ENCODE measurements at places on chromosomes 2 and 18. TPM values are rescaled to one million over a fixed set of nuclear protein-coding genes. Genes with fewer than 3 reads are reported as not detected.
A peak's percentile ranks its signal among the peaks of the same experiment; 100 is the strongest.

CCDC148 gene
- 0.35 TPM for total RNA-seq

PLCL1 gene
- total RNA-seq = 3.6 TPM

TMEM237 gene
- 14.7 TPM for total RNA-seq

RNF103 gene
- total RNA-seq = 19.9 TPM

SRD5A2 gene
- 0.06 TPM for total RNA-seq

CPLX4 gene
- total RNA-seq = not detected

CROCC2 gene
- total RNA-seq = not detected

LYG2 gene
- not detected for total RNA-seq

SCN3A gene
- total RNA-seq = 1.3 TPM

FAM110C gene
- 1.4 TPM for total RNA-seq

PDCD1 gene
- 0.42 TPM for total RNA-seq

CCDC178 gene
- total RNA-seq = 3.7 TPM

- DNase-seq = peak; percentile 74
Measured at GRCh38 chr2:121189661-121190381, 95.2 kb downstream of the TFCP2L1 start.

DNA sequence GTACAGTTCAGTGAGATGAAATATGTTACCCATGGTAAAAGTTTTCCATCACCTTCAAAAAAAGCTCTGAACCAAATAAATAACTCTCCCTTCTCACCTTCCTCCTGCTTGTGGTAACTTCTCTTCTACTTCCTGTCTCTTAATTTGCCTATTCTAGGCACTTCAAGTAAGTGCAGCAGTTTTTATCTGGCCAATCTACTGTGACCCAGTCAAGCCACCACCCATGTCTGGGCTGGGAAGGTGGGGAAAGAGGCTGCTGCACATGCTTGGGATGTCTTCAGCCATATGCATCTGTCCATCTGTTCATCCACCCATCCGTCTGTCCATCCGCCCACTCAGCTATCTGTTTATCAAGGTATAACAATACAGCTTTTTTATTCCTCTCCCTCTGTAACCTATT lies 31.6 kb downstream of the ZNF532 start:
- no peak for DNase-seq

- no peak for DNase-seq
Measured at GRCh38 chr2:152175012-152175367, 573 bp downstream of the STAM2 start.

DNA sequence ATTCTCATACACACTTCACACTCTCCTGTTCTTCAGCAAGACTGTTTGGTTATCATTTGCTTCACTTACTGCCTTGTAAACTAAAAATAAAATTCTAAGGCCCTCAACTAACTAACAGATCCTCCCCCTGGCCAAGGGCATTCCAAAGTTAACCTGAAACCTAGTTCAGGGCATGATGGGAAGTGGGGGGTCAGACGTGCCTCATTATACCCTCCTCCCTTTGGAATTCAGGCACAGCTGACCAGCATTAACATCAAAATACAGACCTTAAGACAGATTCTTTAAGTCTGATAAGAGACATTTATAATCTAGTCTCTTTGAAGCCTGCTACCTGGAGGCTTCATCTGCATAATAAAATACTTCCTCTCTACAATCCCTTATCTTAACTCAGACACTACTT lies 221.0 kb downstream of the NOL4 start:
- DNase-seq = no peak

- DNase-seq = no peak
Measured at GRCh38 chr2:195318440-195319111, 338.4 kb upstream of the SLC39A10 start.

GRCh38 chr2:29987146-29987545 lies 65.8 kb upstream of the ALK start:
- DNase-seq = no peak

DNA sequence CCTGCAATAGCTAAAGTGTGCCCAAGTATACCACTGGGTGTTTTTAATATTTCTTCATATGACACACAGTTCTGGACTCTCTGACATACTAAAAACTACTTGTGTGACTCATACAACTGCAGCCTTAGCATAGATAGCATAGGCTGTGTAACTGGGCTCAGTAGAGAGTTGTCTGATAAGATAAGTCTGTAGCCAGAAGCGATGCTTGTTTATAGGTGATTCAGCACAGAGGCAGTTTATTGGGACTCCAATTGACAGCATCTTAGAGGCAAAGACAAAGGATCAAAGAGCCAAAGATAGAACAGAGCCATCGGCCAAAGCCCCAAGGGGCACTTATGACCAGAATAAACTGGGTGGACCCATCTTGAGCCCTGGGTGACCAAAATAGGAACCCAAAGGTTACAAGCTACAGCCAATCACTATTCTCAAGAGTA lies 42.3 kb downstream of the AAK1 start:
- DNase-seq = no peak

DNA sequence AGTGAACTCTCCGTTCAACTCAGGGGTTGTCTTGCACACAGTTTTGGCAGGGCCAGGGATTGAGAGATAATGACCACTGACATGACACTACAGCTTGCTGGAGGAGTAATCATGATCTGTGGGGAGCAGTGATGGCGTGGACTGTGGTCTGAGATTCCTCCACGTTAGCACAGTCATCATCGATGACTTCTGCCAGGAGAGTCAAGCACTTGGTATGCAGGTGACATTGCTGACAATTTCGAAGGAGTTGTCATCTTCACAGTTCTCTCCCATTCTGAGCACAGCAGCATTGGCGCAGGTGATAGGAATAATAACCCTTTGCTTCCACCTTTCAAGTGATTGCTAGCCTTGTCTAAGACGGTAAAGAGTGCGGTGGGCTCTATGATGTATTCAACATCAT lies 79.8 kb downstream of the SGPP2 start:
- DNase-seq = no peak

- DNase-seq = no peak
Measured at GRCh38 chr2:176729706-176730569, 460.7 kb downstream of the MTX2 start.

- DNase-seq = no peak
Measured at GRCh38 chr2:226477221-226478108, 322.2 kb downstream of the IRS1 start.

DNA sequence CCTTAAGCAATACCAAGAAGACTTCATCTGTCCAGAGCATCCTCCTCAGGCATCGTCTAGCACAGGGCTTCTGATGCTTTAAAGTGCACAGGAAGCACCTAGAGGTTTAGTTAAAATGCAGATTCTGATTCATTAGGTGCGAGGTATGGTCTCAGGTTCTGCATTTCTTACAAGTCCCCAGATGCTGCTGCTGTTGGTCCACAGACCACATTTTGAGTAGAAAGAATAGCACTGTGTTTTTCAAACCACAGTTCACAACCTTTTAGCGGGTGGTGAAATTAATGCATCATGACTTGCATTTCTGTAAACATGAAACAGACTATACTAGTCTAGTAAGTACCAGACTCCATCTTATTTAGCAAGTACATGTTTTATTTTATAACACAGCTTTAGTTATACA lies 134.6 kb downstream of the TMEFF2 start:
- no peak for DNase-seq

DNA sequence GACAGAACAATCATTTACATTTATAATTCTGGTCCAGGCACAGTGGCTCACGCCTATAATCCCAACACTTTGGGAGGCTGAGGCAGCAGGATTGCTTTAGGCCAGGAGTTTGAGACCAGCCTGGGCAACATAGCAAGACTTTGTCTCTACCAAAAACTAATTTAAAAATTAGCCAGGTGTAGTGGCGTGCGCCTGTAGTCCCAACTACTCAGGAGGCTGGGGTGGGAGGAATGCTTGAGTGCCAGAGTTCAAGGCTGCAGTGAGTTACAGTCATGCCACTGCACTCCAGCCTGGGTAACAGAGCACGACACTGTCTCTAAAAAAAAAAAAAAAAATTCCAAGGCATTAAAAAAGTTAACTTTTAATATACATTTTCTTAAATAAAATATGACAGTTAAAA lies 88.1 kb downstream of the PLEKHM3 start:
- no peak for DNase-seq

DNA sequence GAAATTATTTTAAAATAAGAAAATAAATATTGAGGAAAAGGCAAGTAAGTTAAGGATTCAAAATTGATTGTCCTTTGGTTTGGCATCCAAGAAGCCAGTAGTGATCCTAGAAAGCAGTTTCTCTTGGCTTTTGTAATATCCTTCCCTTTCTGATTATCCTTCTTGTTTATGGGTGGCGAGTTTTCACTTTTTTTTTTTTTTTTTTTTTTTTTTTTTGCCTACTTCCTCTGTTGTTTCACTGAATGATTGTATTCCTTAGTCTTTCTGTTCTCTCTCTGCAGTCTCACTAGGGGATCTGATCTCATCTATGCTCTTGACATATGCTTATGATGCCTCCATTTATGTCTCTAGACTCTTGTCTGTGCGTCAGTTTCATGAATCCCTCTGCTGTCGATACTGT lies 4.2 kb downstream of the NAPG start:
- no peak for DNase-seq

GRCh38 chr2:72012886-72013574 lies 134.6 kb downstream of the CYP26B1 start:
- peak; percentile 67 for DNase-seq

DNA sequence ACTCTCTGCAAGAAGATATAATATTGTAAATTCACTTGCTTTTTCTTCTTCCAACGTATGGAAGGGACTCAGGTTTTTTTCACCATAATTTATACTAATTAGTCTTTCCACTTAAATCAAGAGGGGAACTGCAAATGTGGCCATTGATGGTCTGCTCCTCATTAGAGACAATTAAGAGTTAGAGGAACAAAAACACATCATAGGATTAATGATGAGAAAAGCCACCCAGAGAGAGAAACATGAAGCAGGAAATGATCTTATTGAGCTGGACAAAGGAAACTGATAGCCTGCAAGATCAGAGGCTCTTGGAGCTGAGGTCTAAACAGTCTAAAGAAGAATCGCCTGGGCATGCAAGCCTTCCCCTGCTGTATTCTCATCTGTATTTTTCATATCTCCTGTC lies 151.2 kb upstream of the NRP2 start:
- no peak for DNase-seq

DNA sequence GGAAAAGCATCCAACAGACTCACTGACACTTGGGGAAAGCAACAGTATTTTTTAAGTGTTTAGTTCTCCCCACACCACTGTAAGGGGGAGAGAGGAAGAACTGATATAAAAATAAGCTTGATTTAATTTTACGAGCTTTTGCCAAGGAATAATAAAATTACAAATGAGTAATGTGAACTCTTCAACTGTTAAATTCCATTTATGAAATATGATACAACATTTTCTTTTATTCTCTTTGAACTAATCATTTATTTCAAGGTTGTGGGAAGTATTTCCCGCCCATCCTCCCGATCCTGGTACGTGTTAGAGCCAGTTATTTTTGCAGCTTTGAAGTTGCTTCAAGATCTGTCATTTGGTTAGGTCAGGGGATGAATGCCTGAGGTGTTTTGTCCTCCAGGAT lies 35.2 kb downstream of the WDPCP start:
- no peak for DNase-seq

DNA sequence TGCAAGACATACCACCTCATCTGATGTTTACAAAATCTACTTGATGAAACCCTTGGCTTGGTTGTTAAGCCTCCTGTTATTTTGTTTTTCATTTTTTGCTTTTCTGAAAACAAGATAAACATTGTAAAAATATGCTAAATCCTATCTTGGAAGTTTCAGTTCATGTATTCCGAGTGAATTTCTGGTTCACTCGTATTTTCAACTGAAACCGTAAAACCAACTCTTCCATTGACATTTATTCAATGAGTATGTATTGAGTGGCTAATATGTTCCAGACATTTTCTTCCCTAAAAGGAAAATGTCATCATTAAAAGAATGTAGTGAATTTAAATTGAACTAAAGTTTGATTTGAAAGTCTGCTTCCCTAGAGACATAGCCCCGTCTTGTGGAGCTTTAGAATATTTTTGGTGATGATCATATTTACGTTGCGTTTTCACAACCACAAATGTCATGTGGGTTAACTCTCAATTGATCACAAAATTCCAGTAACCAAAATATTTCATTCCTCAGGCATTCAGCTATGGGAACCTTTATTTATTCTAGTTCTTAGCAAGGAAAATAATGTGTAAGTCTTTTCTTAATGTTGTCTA lies 204.2 kb downstream of the MBD2 start:
- no peak for DNase-seq

DNA sequence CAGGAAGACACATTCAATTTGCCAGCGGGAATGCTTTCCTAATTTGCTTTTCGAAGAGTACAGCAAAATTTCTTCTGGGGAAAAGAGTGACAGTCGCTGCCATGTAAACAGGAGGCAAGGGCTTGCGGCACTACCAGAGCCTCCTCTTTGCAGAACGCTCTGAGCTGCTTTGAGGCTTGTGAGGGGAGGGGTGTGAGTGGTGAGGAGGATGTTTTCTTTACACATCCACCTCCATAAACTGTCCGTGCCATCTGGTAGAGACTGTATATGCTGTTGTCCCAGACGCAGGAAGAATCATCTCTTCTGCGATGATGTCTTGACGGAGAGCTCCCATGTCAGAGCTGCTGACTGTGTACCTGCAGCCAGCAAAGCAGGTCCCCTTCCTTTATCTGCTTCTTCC lies 138.0 kb downstream of the SOCS6 start:
- no peak for DNase-seq

GRCh38 chr2:72008608-72009007 lies 139.1 kb downstream of the CYP26B1 start:
- DNase-seq = peak; percentile 62

- no peak for DNase-seq
Measured at GRCh38 chr2:46421361-46421760, 58.0 kb upstream of the TMEM247 start.

DNA sequence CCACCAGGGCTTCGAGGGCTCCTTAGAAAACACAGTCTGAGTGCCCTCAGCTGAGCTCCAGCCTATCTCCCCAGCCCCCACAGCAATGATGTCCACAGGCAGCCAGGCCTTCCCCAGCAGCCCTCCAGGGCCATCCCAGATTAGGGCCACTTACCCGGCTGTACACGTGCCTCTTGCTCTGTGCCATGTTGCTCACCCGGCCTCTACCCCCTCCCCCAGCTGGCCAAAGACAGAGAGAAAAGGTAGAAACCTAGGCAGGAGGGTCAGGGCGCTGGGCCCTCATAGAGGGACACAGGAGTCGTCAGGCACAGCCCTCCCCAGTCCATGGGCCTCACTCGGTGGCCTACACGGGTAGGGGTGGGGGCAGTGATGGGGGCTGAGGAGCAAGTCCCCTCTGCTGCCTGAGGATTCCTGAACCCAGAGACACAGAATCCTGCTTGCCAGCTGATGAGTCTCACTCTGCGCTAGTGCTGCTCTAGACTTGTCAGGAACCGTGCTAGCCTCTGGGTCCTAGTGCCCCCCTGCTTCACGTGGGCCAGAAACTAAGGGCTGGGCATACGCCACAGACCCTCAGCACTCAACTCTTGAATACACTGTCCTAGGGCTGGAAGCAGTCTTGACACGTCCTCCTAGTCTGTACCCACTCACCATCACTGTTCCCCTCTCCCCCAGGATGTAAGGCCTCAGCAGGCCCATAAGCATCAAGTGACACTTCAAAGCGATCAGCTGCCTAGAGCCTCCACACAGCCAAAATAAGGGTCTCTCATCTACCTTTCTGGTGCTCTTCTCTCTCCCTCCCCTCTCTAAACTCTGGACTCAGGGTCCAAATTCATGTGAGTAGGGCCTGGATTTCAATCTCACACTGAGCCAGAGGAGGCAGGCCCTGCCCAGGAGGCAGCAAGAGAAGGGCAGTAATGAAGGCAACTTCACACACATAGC lies at the start of gene DCTN1:
DCTN1 (minus strand) TSS at position 461 of the 939 bp plus-strand sequence; CDS start at position 187, 274 bp downstream.
- DNase-seq = no peak

- DNase-seq = no peak
Measured at GRCh38 chr2:124163840-124164239, 138.8 kb downstream of the CNTNAP5 start.
